ENCODE measurements at places on chromosomes 12 and 14.
A peak's percentile ranks its signal among the peaks of the same experiment; 100 is the strongest.

- DNase-seq, result no peak
Observed at GRCh38 chr14:21255385-21256101, 13.7 kb downstream of the HNRNPC start.

GRCh38 chr14:89669193-89669592 is 252.2 kb upstream of the FOXN3 start:
- no peak for DNase-seq

DNA sequence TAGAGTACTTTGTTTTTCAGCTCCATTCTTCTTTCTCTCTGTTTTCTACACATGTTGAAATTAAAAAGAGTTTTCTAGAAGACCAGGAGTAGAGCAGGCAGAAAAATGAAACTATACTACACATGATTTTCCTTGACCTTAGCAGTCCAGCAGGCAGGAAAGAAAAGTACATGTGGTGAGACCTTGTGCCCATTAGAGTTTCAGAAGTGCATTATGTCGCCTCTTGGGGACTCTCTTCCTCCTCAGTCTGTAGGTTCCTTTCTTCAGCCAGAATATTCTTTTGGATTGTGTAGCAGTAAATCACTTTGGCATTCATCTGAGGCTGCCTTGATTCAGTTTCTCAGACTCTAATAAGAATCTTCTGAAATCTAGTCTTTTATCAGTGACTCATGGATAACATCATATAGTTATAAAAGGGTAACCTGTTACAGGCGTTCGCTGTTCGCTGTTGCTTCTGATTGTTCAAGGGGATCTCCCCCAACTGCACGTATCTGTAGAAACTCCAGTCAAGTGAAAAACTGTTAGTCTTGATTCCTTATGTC is 161.8 kb downstream of the ANO4 start:
- no peak for DNase-seq

DNA sequence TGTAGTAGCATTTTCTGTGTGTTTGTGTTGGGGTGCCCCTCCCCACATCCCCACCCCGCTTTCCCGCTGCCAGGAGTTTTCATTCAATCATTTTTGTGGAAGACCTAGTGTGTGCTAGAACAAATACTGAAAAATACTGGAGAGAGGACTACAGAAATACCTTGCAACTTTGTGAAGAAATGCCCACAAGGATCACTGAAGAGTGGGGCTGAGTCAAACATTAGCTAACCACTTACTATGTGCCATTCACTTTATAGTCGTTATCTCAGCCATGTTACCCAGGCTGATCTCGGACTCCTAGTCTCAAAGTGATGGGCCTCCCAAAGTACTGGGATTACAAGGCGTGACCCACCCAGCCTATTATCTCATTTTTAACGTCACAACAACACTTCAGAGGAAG is 559 bp upstream of the LMBR1L start:
- DNase-seq, result no peak

DNA sequence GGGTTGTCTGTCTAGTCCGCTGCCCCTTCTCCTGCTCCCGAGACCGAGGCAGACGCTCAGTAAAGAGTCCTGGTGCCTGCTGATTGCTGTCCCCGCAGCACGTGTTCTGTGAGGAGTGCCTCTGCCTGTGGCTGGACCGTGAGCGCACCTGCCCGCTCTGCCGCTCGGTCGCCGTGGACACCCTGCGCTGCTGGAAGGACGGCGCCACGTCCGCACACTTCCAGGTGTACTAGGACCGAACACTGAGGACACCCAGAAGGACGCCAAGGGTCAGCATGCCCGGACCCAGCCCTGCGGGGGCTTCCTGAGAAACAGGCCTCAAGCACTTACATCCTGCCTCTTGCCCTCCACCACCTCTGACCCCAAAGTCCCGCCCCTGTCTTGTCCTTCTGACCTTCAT is 32.0 kb downstream of the HRK start:
- DNase-seq, result no peak

- no peak for DNase-seq
Observed at GRCh38 chr14:94368243-94368590, 20.2 kb downstream of the SERPINA1 start.

- DNase-seq, result no peak
Observed at GRCh38 chr14:94921456-94921855, 151.5 kb upstream of the GSC start.

DNA sequence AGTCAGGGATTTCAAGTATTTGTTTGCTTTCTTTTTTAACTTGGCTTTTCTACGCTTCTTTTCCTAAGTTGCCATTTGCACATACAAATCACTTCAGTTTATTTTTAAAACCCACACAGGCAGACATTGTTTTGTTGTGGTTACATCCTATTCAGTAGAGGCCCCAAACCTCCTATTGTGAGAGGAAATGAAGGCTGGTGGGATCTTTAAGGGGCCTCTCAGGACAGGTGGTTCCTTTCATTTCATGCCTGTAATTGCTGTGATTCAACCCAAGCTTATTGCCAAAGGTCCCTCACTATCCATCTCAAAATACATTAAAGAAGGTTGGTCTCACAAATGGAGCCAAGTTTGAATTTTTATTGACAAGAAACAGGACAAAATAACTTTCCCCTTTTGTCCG is 257.1 kb downstream of the ADAMTS20 start:
- DNase-seq, result no peak

DNA sequence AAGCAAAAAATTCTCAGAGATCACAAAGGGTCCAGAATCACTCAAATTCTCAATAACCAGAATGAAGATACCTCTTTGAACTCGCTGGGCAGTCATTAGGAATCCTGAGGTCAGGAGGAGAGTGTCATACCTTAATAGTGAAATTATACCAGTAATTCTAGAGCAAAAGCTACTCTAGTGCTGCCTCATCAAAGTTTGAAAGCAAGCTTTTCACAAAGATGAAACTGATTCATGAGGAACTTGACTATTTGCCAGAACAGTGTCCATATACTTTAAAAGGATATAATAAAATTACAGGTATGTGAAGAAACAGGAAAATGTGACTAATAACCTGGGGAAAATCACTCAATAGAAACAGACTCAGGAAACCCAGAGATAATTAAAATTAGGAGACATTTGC is 44.5 kb downstream of the EML5 start:
- no peak for DNase-seq

DNA sequence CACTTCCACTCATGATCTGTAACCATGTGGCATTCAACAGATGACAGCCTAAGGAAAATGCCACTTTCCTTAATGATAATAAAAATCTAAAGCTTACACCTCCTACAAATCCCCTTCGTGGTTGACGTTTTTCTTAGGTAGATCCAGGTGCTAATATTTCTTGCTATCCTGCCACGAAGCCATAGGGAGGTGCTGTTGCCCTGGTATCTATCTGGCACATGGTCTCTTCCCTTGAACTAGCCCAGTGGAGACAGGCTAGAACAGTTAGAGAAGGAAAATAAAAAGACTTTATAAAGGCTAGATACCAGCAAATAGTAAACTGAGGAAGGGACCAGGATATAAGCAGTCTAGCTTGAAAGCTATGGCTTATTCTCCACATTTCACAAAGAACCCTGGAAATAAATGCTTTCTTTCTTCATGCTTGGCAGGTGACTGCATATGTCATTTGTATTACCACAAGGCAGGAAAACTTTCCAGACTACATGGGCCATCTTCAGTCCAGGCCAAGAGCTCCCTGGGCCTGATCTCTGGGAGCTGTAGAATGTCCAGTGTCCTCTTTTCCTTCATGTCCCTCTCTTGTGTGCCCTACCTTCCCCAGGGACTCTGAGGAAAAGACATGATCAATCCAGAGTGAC is 15.3 kb downstream of the SPIC start:
- DNase-seq, result peak; percentile 65

DNA sequence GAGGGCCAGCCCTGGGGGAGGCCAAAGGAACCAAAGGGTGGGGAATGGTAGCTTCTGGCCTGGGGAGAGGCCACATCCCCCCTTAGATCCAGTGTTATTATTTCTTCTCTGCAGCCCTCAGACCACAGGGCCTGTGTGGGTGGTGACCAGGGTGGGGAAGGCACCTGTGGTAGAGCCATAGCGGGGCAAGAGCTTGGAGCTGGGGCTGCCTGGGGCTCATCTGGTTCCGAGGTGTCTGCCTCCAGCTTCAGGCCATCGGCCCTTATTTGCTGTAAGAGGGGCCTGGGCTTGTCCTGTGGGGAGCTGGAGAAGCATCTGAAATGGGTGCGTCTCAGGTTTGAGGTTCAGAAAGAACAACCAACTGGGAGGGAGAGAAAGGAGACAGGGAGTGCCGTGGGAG is 2.1 kb upstream of the B3GNT4 start:
- DNase-seq, result no peak

GRCh38 chr14:24885410-24885913 is 164.5 kb downstream of the STXBP6 start:
- DNase-seq, result no peak

- no peak for DNase-seq
Observed at GRCh38 chr12:45247589-45247988, 31.7 kb downstream of the ANO6 start.

- DNase-seq, result no peak
Observed at GRCh38 chr12:131913666-131914065, 15.4 kb upstream of the PUS1 start.

GRCh38 chr12:38544330-38545066 is 227.9 kb downstream of the ALG10B start:
- peak; percentile 13 for DNase-seq

Data from HT-29 (cell line).